GM23338 (cell line): ENCODE measurements at places on chromosomes 11 and 22. TPM values are rescaled to one million over a fixed set of nuclear protein-coding genes. Genes with fewer than 3 reads are reported as not detected.

PATE2 gene
- total RNA-seq, result not detected in 2 replicates

OR51B4 gene
- total RNA-seq, result not detected in 2 replicates

SAA1 gene
- not detected in 2 replicates for total RNA-seq

DNA sequence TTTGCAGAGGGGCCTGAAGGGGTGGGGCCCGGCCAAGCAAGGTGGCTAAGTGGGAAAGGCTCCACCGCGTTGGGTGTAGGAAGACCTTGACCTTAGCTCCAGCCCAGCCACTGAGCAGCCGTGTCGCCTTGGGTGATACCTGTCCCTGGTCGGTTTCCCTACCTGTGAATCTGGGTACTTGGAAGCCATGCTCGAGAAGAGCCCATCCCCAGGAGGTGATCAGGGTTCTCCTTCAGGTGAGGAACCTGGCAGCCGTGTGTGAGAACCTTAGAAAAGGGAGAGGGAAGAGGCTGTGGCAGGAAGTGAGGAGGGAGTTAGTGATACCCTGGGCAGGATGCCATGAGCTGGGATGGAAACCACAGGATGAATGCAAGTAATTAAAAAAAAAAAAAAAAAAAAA, 21.6 kb downstream of the PPARA start:
- DNase-seq, result no peak

DNA sequence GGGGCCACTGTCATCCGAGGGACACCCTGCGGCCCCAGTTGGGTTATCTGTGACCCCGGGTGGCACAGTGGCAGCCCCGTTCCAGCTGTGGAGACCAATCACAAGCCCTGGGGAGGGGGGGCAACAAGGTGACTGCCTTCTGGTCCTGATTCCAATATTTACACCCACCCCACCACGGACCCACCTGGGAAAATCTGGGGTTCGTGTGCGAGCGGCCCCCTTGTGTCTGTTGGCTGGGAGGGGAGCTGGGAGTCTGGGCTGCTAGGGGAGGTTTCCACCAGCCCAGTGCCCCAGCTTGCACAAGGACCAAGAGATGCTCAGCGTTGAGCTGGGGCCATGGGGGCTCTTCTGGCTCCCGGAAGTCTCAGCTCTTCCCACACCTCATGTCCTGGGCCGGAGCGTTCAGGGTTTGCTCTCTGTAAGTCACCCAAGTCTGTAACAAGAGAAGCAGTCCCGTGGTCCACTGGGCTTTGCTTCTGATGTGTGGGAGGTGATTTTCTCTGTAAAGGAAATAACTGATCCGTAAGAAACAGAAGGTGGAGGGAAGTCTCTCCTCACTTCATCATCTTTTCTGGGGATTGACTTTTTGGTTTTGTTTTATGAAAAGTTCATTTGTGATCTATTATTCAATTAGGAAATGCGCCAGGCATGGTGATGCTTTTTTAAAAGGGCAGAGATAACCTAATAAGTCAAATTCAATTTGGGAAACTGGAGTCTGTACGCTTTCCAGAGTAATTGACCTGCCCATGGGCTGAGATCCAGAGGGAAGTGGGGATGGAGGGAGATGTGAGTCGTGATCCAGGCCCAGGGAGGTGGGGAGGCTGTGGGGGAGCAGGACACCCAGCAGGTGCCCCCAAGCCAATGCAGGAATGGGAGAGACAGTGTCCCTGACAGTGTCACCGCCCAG, 22.4 kb upstream of the GAL start:
- DNase-seq, result no peak

- no peak for DNase-seq
Measured at GRCh38 chr22:25802018-25802417, 60.0 kb downstream of the MYO18B start.

GRCh38 chr11:121295246-121296029, 2.9 kb downstream of the SC5D start:
- no peak for DNase-seq

GRCh38 chr11:111936040-111936540, 1.1 kb upstream of the DIXDC1 start:
- no peak for DNase-seq

- no peak for DNase-seq
Measured at GRCh38 chr11:80330264-80330663, 889.4 kb upstream of the TENM4 start.

DNA sequence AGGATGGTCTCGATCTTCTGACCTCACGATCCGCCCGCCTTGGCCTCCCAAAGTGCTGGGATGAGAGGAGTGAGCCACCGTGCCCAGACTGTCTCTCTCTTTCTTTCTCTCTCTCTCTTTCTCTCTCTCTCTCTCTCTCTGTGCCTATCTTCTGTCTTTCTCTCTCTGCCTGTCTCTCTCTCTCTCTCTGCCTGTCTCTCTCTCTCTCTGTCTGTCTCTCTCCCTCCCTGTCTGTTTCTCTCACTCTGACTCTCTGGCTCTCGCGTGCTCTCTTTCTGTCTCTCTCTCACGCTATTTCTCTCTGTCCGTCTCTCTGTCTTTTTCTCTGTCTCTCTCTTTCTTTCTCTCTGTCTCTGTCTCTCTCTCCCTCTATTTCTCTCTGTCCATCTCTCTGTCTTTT, 3911.2 kb upstream of the OR11H1 start:
- no peak for DNase-seq

DNA sequence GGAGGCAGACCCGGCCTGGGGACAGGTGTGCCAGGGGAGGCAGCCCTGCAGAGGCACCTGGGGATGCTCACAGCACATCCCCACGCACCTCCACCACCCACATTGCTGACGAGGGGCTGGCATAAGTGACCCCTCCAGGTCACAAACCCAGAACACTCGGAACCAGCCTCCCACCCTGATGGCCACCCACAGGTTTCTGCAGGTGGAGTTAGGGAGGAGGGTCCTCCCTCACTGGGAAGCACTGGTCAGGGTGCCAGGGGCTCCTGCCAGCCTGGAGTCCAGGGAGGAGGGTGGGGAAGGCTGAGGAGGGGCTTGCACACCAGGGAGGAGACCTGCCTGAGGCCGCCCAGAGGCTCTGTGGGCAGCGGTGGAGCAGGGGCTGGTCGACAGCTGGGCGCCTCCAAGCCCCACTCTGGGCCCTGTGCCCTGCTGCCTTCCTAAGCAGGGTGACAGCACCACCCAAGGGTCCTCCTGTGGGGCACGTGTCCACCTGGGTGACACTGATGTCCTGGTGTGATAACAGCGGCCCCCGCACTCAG, 51.0 kb upstream of the CARS1 start:
- DNase-seq, result no peak

DNA sequence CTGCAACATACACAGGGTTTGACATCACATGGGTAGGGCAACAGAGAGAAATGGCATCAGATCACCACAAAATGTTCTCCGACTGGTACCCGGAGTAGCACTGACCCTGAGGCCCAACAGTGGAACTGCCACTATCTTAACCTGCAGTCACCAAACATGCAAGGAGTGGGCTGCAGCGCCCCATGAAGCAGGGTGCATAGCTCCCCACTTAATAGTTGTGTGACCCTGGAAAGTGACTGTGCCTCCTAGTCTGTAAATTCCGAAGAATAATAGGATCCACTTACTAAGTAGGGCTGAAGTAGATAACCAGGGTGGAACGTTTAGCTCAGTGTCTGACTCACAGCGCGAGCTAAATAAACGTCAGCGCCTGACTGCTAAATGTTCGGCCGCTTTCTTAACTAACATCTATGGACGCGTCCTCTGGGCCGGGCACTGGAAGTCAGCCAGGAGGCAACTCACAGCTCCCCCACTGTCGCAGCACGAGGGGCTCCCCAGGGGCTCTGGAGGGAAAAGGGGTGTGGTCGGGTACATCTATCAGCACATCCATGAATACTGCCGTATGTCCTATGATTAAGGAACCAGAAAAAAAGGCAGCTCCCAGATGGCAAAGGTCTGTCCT, 777 bp downstream of the LTO1 start:
- DNase-seq, result peak; percentile 17

DNA sequence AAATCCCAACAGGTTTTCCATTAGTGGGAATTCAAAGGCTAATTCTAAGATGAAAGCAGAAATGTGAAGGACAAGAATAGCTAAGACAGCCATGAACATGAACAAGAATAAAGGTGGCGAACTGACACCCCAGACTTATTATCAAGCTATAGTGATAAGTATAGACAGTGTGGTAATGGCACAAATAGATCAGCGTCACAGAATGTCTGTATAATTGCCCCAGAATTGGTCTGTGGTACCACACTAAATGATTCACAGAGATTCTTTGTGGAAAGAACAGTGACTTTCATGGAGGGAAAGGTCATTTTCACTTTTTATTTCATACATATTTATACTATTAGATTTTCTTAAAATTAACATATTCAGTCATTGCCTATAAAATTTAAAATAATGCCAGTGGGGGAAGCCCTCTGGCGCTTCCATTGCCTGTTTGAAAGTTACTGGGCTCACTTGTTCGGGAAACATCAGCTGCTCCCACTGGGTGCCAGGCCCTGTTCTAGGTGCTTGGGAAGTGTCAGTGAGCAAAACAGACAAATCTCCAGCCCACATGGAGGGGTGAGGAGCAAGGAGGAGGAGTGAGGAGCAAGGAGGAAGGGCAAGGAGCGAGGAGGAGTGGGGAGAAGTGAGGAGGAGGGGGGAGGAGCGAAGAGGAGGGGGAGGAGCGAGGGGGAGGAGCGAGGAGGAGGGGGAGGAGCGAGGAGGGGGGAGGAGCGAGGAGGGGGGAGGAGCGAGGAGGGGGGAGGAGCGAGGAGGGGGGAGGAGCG, 11.3 kb upstream of the NLRP6 start:
- peak; percentile 19 for DNase-seq

GRCh38 chr11:124768914-124769313, 6.8 kb upstream of the ESAM start:
- DNase-seq, result no peak

DNA sequence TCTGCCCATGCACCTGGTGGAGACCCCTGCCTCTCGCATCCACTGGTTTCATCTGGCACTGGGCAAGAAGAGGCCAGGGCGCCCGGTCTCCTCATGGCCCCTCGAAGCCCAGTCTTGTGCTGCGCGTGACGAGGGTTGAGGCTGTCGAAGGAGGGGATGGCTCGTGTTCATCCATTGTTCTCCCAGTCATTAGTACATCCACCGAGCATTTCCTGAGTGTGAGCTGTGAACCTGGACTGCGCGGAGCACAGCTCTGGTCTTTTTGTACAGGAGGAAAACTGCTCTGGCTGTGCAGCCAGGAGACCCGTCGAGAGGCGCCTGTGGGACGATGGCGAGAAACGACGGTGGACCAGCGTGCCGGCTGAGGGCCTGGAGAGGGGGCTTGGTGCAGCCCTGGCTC, 6.8 kb downstream of the CACNA1I start:
- DNase-seq, result no peak

- DNase-seq, result no peak
Measured at GRCh38 chr11:26032241-26032640, 299.7 kb upstream of the ANO3 start.
